C1 segment of cervical spinal cord (tissue), 14 donors: ENCODE measurements at places on chromosomes 6 and 20.

DNA sequence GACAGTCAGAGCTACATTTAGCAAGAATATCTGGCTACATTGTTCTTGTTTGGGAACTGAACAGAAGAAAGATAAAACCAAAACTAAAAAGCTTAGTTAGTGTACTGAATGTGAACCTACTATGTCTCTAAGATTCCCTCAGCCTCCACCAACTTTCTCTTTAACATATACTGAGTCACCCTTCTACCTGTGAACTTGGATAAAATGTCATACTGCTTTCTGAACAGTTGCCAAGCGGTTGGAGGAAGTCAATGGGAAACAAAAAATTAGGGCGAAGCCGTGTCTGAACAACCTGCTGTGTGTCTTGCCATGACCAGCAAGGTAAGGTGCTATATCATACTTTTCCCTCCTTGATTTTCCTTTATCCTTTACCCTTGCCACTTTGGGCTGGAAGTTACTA, 243.5 kb downstream of the BTBD9 start:
- DNase-seq, result no peak

GRCh38 chr6:23250556-23250955, 681.2 kb downstream of the HDGFL1 start:
- DNase-seq, result no peak

DNA sequence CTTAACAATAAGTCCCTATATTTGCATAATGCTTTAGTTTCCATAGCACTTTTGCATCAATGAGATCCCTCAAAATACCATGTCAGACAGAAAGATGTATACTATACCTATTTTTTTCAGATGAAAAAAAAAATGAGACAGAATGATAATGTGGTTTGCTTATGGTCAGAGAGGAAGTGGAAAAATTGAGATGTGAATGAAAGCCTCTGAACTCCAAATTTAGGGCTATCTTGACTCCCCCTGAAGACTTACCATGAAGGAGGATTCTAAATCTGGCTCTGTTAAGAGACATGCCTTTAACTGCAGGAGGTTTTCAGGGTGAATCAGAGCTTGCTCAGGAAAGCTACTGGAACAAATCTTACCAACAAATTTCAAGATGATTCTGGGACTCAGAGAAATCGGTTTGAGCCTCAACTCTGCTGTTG, 176.2 kb downstream of the ISM1 start:
- no peak for DNase-seq

DNA sequence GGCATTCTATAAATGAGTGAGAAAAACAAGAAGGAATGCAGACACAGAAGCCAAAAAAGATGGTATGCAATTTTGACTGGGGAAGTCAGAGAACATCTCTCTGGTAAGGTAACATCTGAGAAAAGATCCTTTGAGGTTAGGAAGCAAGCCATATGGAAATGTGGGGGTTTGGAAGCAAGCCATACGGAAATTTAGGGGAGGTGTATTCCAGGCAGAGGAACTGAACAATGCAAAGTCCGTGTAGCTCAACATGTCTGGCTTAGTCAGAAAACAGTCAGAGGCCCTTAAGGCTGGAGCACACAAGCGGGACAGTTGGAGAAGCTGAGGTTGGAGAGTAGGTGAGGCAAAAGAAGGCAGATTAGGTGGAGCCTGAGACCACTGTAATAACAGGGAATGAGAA, 35.3 kb downstream of the RALGAPA2 start:
- DNase-seq, result no peak

DNA sequence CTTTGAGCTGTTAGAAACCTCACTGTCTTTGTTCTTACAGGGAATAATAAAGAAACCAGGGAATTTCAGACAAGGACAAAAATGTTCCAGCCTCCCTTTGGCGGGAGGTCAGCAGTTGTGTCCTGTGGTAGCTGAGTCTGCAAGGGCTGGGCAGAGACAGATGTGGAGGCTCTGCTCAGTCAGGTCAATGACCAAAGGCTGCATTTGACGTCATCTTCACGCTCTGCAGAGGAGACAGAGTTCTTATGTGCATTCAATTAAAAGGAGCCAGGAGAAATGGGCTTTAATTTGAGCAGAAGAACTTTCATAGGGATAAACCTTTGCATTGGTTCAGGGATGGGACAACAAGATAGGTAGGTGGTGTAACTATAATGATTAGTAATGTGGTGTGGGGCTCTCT, 45.1 kb upstream of the FOXA2 start:
- DNase-seq, result no peak

DNA sequence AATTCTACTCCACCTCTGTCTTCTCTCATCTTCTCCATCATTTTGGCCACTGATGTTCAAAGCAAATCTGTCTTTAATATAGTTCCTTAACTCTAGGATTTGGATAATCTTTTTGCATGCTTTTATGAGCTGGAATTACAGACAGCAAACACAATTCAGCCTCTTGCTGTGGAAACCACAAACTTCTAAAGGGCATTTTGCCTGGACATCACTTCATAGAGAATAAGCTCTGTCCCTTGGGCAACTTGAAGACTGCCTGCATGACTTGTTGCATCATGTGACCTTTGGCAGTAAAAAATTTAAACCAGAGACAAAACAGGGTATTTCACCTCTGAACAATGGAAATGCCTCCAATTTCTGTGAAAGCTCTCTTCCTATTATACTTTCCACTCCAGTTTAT, 74.1 kb upstream of the HDDC2 start:
- DNase-seq, result no peak

GRCh38 chr20:48747840-48748414, 79.9 kb downstream of the PREX1 start:
- no peak for DNase-seq

DNA sequence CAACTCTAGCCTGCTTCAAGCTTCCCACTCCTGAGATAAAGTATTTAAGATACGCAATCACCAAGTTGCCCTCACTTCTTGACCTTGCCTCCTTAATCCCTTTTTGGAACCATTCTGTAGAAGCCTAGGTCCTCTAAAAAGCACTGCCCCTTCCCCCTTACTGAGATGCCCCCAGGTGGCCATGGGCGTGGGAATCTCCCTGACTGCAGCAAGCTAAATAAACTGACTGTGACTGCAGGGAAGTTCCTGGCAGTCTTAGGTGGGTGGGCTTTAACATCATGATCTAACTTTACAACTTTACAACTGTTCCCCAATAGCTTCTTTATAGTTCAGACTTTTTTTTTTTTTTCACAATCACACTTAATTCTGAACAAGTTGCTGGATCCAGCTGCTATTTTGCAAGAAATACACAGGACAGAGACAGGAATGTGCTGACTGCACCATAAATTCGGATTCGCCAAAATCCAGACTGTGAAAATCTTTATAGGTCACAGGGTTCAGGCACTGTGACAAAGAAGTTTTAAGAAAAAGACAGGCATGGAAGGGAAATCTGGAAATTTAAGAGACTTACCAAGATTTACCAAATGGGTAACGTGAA, 344.2 kb upstream of the SULF2 start:
- no peak for DNase-seq
